Psoas muscle (tissue), 8 donors: ENCODE measurements at places on chromosomes 11 and 22. TPM values are rescaled to one million over a fixed set of nuclear protein-coding genes. Genes with fewer than 3 reads are reported as not detected.

The SLCO2B1 gene
- 5.6 TPM for polyA plus RNA-seq

The CD3D gene
- polyA plus RNA-seq, result 0.20 TPM

The CHRM1 gene
- not detected for polyA plus RNA-seq

The CAVIN3 gene
- 21.5 TPM for polyA plus RNA-seq

The FERMT3 gene
- polyA plus RNA-seq, result 4.3 TPM

The USP35 gene
- polyA plus RNA-seq, result 7.1 TPM

The ETS1 gene
- 13.9 TPM for polyA plus RNA-seq

The IL18BP gene
- 2.0 TPM for polyA plus RNA-seq

The GRAMD1B gene
- polyA plus RNA-seq, result 6.8 TPM

The FGF19 gene
- not detected for polyA plus RNA-seq

The KIAA1671 gene
- polyA plus RNA-seq, result 8.8 TPM

The SLC25A1 gene
- 20.1 TPM for polyA plus RNA-seq

The GLYAT gene
- polyA plus RNA-seq, result 0.03 TPM

The FAM180B gene
- polyA plus RNA-seq, result 0.51 TPM

The HBG2 gene
- not detected for polyA plus RNA-seq

The CHKA gene
- 6.9 TPM for polyA plus RNA-seq

The B3GAT1 gene
- polyA plus RNA-seq, result 0.01 TPM

The P2RY6 gene
- polyA plus RNA-seq, result 1.2 TPM

The LRRC32 gene
- polyA plus RNA-seq, result 27.9 TPM

The OOSP1 gene
- not detected for polyA plus RNA-seq

The PLEKHB1 gene
- polyA plus RNA-seq, result 10.4 TPM
